ENCODE measurements at places on chromosomes 12 and 14.

DNA sequence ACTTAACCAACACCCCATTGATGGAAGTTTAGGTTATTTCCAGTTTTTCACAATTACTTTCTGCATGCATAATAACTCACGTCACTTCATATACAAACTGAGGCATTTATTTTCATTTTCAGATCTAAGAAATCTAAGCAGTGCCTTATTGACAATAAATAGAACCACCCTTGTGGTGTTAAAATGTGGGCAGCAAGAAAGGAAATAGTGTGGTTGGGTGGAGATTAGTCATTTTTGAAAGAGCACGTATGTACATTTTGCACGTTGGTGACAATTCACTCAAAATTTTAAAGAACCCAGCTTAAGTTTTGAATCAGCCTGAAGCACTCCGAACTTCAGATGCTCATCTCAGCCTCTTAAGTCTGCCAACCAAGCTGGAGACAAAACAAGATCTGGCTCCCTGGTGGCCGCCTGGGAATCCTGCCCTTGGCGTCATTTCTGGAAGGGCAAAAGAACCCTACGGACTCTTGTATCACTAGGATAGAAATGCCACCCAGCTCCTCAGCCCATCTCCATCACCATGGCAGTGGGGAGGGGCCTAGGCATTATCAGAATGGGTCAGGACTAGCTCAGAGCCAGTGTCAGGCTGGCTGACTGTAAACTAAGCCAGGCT is 89.5 kb upstream of the BCL2L14 start:
- peak; percentile 77 for DNase-seq

DNA sequence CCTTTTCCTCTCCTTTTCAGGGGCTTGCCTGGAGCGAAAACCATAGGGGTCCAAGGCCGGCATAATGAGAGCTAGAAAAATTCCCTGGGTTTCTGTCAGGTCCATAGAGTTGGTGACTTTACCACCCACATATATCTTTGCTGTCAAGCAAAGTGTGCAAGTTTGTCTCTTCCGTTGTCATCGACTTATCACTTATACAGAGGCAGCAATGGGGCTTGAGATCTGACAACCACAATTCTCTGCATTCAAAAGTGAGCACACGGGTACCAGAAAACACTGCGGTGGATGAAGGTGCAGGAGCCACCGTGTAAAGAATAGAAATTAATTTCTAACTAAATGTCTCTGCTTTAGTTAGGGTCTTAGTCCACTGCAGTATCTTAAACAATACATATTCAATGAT is 162.3 kb downstream of the DAD1 start:
- no peak for DNase-seq

- DNase-seq: no peak
Measured at GRCh38 chr12:4780641-4781611, 60.7 kb downstream of the GALNT8 start.

- DNase-seq: no peak
Measured at GRCh38 chr14:55124774-55125386, 4.2 kb upstream of the LGALS3 start.

DNA sequence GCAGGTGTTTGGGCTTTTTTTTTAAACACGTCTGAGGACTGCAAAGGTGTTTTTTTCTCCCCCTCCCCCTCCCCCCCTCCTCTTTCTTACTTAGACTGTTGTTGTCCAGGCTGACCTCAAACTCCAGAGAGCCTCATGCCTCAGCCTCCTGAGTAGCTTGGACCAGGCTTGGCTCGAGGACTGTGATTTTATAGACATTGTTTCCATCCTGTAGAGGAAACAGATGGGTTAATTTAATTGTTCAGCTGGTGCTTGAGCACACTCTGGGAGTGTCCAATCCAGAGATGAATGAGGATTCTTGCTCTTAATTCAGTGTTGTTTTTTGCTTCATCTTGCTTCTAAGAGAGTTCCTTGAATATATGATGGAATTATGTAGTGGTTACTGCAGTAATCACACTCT is 42.1 kb downstream of the RASSF3 start:
- DNase-seq: no peak

DNA sequence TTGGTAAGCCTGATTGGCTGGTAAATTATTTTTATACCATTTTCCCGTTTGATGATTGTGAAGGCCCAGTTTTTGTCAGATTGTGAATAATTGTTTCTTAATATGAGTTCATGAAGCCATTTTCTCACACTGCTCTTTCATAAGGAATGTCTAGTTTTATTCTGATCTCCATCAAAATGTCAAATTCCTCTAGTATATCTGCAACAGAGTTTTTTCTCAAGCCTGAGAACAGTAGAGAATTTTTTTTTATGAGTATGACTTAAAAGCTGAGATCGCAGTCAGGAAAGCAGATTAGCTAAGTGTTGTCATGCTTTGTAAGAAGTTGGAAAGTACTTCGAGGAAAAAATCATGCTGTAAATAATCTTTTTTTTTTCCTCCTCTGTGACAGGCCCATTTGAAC is 484.9 kb upstream of the ATP2B1 start:
- DNase-seq: no peak

- DNase-seq: no peak
Measured at GRCh38 chr12:97061171-97061570, 154.1 kb downstream of the NEDD1 start.

- DNase-seq: peak; percentile 63
Measured at GRCh38 chr14:54329082-54329695, 67.6 kb upstream of the CDKN3 start.

GRCh38 chr14:44135972-44136371 is 371.1 kb downstream of the FSCB start:
- DNase-seq: no peak

DNA sequence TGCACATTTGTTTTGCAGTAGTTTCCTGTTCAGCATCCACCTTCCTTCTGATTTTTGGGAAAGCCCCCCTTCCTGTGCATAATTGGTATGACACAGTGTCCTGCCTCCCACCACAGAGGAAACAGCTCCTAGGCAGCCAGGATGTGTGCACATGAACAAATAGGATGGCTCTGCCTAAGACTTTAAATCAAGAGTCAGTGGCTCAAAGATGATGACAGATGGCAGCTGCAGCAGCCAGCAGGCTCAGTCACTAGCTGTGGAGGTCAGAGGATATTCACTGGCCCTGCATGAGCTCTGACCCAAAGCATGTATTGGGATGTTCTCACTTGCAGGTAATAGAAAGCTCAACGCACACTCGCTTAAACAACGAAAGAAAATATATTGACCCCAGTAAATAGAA is 90.3 kb downstream of the KCNK10 start:
- DNase-seq: no peak

DNA sequence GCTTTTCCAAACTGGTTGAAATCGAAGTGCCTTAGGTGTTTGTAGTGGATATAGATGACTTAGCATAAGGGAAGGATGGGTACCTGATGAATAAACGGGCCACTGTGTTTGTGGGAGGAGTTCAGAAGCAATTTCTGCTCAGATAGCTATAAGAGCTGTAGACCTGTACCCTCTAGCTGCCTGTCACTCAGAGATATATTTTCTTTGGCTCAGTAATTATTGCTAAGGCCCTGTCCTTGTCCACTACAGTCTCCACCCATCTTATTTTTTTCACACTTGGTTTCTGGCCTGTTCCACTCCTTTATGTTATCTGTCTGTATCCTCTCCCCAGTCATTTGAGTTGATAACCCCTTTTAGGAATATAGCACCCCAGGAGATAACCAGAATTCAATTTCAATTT is 74.8 kb upstream of the RMST start:
- no peak for DNase-seq

DNA sequence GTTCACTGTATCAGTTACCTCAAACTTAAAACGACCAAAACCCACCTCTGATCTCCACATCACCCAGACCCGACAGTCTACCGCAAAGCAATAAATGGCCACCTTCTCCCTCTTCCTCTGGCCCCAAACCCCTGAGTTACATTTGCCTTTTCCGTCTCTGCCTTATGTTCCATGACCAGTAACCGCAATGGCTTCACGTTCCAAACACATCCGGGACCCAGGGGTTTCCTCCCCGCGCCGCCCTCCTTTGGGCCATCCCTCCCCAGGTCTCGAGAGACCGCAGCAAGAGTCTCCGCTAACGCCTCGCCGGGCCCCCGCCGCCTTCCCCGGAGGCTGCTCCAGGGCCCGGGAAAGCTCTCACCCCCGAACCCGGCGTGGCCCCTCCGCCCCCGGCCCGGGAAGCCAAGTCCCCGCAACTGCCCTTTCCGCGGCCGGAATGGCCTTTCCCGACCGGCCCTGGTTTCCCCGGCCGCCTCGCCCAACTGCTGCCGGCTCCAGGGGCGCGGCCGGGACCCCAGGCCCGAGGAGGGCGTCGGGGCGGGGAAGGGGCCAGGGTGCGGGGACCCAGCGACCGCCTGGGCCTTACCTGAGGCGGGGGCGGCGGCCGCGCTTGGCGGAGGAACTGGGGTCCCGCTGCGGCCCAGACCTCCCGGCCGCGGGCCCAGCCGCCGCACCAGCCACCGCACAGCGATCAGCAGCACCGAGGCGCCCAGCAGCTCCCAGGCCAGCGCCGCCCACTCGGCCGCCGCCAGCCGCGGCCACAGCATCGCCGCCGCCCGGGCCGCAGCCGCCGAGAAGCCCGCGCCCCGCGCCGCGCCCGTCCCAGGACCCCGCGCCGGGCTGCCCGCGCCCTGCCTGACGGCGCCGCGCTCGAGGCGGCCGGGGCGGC is at the start of gene ANKLE2:
ANKLE2 (minus strand) TSS at position 801 of the 889 bp plus-strand sequence; CDS start at position 767, 34 bp downstream.
- DNase-seq: peak; percentile 80

- DNase-seq: no peak
Measured at GRCh38 chr14:34177466-34177865, 226.6 kb upstream of the EGLN3 start.

DNA sequence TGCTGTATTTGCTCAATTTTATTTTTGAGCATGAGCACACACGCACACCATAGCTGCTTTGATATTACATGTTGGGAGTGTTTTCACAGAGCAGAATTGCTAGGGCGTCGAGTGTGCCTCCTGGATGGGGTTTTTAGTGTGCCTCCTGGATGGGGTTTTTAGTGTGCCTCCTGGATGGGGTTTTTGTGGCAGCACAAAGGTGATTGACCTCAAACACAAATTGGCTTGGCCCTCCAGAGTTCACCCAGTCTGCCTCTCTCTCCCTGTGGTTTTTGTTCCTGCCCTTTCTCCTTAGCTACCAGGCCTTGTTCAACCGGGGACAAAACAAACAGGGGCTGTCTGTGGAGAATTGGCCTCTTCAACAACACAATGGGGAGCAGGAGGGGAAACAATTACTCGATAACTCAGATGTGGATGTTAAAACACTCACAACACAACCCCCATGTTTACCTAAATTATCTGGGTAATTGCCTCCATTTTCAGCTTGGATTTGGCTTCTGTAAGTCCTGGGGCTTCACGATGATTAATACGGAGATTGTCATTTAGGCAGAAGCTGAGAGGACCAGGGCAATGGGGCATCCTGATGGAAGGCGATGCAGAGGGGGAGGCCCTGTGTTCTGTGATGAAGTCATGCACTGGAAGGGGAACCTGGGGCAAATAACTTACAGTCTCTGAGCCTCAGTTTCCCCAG is 26.9 kb downstream of the TBX3 start:
- no peak for DNase-seq

GRCh38 chr14:75042035-75042434 is 9.2 kb downstream of the MLH3 start:
- DNase-seq: peak; percentile 17

DNA sequence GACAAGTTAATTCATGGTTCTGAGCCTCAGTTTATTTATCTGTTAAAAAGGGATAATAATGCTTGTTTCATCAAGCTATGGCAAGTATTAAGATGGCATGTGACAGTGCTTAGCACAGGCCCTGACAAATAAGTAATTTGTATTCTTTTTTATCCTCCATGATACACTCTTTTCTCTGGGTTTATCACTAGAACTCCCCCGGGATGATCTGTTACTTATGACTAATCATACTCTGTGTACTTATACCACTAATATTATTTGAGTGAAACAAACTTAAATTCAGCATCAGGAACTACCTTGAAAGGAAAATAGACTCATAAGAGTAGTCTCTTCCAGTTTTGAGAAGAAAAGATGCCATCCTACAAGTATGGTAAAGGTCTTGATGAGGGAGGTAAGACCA is 283.8 kb downstream of the PAWR start:
- peak; percentile 46 for DNase-seq

GRCh38 chr14:101113108-101113612 is 209.6 kb upstream of the RTL1 start:
- no peak for DNase-seq

DNA sequence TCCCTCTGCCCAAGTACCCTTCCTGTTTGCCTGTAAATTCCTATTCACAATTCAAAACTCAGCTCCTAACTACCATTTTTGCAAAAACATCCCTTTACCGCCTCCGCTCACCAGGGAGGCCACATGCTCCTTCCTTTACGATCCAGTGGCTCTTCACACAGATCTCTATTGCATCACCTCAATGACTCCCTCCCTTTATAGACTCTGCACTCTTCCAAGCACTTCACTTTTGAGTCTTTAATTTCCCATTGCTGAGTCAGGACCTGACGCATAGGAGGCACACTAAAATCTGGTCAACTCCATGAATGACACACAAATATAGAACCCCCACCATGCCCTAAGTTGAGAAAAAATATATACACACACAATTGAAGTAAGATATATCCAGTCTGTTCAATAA is 45.9 kb downstream of the PPP1R13B start:
- peak; percentile 86 for DNase-seq

DNA sequence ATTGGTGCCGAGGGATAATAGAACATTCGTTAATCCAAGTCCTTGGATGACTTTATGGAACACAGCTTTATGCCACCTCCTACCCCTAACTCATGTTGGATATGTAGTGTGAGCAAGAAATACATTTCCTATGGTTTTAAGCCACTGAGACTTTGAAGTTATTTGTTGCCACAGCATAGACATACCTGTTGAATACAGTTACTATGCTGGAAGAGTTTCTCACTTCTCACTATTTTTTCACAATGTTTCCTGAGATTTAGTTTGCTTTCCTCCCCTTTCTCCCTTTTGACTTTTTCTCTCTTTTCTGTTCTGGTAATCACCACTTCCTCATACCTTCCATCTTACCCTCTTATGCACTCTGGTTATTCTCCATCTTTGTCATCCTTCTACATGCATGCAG is 7.5 kb upstream of the CLEC4E start:
- no peak for DNase-seq

GRCh38 chr14:103931422-103931821 is 3.2 kb downstream of the TDRD9 start:
- no peak for DNase-seq

GRCh38 chr14:88931321-88932110 is 107.1 kb downstream of the TTC8 start:
- no peak for DNase-seq

DNA sequence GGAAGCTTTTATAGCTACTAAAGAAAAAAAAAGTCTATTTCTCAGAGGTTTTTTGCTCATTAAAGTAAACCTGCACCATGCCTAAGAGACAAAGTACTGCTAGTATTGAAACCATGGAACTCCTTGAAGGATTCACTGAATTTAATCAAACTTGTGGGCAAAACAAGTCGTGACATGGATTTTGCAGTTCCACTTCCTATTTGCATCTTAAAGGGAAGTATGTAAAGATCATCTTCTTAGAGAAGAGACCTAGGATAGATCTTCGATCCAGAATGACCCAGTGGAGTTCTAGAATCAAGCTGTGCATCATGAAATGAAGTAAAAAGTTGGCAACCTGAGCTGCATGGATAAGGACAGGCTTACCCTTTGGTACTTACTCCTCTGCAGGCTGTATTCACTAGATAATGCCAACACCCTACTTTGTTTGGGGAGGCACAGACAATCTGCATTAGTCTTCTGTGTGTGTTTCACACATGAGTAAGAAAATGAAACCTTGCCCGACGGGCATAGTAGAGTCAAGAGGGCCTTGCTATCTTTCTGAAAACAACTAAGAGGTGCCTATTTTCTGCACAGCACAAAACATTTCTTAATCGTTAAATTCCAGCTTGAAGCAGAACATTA is 1.9 kb downstream of the GNG2 start:
- no peak for DNase-seq

- DNase-seq: no peak
Measured at GRCh38 chr12:26773313-26774104, 59.5 kb downstream of the ITPR2 start.

GRCh38 chr14:74562515-74563232 is 49.4 kb downstream of the LTBP2 start:
- DNase-seq: no peak
